Activated naive CD4-positive, alpha-beta T cell treated with anti-CD3 and anti-CD28 coated beads for 36 hours (primary cell): ENCODE measurements at places on chromosomes 5 and 9. TPM values are rescaled to one million over a fixed set of nuclear protein-coding genes. Genes with fewer than 3 reads are reported as not detected.

GRCh38 chr9:123631862-123632261, 275.9 kb downstream of the CRB2 start:
- no peak for DNase-seq

DNA sequence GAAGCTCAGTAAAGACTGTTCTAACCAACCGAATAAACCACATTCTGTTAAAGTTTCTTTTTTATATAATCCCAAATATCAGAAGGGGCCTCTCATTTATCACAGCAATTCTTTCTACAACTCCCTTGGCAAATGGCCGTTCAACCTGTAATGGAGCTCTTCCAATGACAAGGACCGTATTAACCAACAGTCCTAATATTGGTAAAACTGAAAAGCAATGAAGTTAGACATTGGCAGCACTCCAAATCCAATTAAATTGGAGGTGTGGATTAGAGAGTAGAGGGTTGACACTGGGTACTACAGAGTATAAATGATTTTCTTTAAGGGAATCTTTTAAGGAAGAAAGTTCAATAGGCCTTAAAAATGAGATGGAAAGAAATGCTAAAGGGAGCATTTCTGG, 842 bp downstream of the TMED7 start:
- DNase-seq: no peak

DNA sequence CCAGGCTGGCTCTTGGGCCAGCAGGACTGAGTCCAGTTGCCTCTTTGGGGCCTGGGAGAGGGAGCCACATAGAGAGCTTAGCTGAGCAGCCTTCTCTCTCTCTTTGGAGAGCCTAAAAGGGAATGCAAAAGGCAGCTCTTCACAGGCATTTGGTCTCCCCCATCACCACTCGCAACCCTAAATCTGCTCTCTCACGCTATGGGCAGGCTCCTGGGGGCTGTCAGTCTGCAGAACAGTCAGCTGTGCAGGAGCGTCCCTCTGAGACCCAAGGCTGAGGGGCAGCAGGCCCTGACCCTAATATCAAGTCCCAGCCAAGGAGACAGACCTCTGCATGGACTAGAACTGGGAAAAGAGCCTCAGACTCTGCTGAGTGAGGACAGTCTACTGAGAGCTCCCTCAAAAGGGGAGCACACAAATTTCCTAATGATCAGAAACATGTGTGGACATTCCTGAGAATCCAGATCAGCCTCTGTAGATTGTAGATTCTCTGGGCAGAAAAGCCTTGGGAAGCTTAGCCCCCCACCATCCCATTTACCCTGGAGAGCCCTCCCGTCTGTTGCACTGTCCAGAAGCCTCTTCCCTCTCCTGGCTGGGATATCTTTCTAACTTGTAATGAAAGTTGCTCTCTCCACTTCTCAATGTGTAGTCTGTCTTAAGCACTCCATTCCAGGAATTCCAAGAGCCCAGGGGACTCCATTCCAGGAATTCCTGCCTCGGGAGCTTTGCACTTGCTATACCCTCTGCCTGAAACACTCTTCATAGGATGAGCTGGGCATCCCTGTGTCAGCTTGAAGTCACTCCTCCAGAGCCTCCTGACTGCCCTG, 79.4 kb downstream of the FAM114A2 start:
- DNase-seq: no peak

Gene OR1Q1
- total RNA-seq: not detected

Gene LRRC19
- not detected for total RNA-seq

DNA sequence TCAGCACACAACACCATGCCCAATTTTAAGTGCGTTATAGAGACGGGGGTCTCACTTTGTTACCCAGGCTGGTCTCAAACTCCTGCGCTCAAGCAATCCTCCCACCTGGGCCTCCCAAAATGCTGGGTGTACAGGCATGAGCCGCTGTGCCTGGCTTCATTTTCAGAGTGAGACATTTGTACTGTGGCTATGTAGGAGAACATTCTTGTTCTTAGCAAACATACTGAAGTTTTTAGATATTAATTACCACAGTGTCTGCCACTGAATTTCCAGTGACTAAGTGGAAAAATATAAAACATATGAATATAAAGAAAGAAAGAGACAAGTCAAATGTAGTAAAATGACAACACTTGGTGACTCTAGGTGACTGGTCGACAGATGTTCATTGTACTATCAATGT, 20.9 kb downstream of the BTNL9 start:
- no peak for DNase-seq

DNA sequence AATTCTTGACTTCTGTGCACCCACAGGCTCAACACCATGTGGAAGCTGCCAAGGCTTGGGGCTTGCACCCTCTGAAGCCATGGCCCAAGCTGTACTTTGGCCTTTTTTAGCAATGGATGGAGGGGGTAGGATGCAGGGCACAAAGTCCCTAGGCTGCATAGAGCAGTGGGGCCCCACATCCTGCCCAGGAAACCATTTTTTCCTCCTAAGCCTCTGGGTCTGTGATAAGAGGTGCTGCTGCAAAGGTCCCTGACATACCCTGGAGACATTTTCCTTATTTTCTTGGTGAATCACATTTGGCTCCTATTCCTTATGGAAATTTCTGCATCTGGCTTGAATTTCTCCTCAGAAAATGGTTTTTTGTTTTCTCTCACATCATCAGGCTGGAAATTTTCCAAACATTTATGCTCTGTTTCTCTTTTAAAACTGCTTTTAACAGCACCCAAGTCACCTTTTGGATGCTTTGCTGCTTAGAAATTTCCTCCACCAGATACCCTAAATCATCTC, 482.7 kb upstream of the TLE4 start:
- DNase-seq: no peak
